ENCODE measurements at places on chromosomes 3 and 15.

GRCh38 chr3:159669766-159670165, 318.9 kb upstream of the IL12A start:
- DNase-seq: no peak

GRCh38 chr15:92653836-92654539, 1.6 kb downstream of the FAM174B start:
- DNase-seq: no peak

- no peak for DNase-seq
Measured at GRCh38 chr15:29740692-29741311, 81.5 kb downstream of the TJP1 start.

GRCh38 chr15:63832620-63833019, 1.1 kb downstream of the HERC1 start:
- DNase-seq: no peak

DNA sequence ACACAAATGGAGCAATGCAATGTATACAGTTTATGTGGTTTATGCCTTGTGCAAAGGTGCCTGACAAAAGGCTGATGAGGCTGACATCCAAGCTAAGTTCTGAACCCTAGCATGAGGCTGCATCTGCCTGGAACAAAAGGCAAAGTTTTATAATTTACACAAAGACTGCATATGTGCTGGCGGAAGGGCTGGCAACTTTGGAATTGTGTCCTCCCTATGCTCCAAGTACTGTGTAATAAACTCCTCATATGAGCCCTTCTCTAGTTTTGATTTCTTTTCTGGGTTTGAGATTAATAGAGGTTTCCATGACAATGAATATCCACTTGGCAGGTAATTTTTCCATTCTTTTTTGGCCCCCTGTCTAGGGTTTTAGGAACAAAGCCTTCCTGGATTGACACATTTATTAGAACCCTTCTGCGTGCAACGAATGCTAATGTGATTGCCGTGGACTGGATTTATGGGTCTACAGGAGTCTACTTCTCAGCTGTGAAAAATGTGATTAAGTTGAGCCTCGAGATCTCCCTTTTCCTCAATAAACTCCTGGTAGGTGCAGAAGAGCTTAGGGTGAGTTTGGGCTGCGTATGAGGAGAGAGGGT, 10.8 kb downstream of the PLA1A start:
- DNase-seq: no peak

DNA sequence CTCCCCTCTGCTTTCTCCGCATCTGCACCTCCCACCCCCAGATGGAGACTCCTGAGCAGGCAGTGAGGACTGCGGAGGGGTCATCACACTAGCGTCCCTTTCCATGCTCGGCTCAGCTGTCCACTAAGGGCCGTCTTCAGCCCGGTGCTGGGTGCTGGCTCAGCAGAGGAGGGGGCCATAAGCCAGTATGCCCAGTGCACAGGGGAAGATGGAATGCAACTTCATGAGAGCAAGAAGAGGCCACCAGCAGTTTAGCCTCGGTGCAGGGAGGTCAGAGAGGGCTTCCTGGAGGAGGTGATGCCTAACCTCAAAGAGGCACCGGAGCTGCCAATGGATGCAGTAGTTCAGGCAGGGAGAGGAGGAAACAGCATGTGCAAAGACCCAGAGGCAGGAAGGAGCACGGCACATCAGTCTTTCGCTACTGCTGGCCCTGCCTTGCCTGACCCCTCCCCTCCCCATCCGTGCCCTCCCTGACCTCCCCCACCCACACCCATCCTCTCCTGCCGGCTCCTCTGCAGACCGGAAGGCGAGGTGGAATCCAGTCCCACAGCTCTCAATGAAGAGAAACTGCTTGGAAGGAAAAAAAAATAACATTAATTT, 15.2 kb upstream of the PLXND1 start:
- DNase-seq: no peak

GRCh38 chr15:74790080-74790916, 8.4 kb downstream of the CSK start:
- no peak for DNase-seq

DNA sequence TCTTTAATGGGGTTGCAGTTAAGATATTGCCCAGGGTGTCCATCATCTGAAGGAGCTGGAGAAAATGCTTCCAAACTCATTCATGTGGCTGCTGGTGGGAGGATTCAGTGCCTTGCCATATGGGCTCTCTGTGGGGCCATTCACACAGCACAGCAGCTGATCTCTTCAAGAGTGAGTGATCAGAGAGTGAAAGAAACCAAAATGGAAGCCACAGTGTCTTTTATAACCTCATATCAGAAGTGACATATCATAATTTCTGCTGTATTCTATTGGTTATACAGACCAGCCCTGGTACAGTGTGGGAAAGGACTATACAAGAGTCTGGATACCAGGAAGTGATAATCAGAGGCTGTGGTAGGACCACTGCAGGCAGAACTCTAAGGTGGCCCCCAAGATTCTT, 33.6 kb downstream of the HHLA2 start:
- no peak for DNase-seq

Data from GM12892 (cell line).